ENCODE measurements at places on chromosomes 7 and 10. TPM values are rescaled to one million over a fixed set of nuclear protein-coding genes. Genes with fewer than 3 reads are reported as not detected.

- H3K4me1 ChIP-seq = no peaks in the 10 kb centered on the region
- peaks cover 41% of the 10 kb centered on the region for H3K36me3 ChIP-seq
- DNase-seq = no peak
- H3K27me3 ChIP-seq = no peaks in the 10 kb centered on the region
Measured at GRCh38 chr7:129657363-129657762, 45.8 kb downstream of the NRF1 start.

DNA sequence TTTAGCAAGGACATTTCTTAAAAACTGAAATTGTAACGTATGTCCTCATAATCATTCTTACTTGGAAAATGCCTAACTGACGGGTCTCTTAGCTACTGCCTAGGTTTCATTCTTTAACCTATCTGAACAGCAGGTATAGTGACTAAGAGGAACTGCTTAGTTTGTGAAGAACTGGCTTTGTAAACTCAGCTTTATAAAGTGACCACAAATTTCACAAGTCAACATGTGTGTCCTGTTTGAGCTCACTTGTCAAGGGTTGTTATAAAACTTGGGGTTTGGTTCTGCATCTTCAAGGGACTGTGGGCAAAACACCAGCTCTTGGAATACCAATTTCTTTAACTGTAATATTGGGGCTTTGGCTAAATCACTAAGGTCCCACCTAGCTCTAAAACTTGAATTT, 32.2 kb downstream of the MRPS33 start:
- no peak overlapping the region for H3K4me3 ChIP-seq
- H3K4me1 ChIP-seq = no peaks in the 10 kb centered on the region
- no peaks in the 10 kb centered on the region for H3K27me3 ChIP-seq
- DNase-seq = no peak
- no peak overlapping the region for H3K27ac ChIP-seq
- no peaks in the 10 kb centered on the region for H3K36me3 ChIP-seq

GRCh38 chr7:116726713-116727431, 54.9 kb downstream of the MET start:
- DNase-seq = no peak
- H3K4me1 ChIP-seq = no peaks in the 10 kb centered on the region
- H3K27ac ChIP-seq = no peak overlapping the region
- no peaks in the 10 kb centered on the region for H3K27me3 ChIP-seq

GRCh38 chr10:121654021-121654545, 55.8 kb upstream of the FGFR2 start:
- DNase-seq = no peak
- peaks cover 16% of the 10 kb centered on the region for H3K4me1 ChIP-seq
- H3K4me3 ChIP-seq = no peak overlapping the region
- H3K27ac ChIP-seq = no peak overlapping the region

- no peak for DNase-seq
- no peaks in the 10 kb centered on the region for H3K36me3 ChIP-seq
- H3K4me1 ChIP-seq = no peaks in the 10 kb centered on the region
- no peak overlapping the region for H3K27ac ChIP-seq
- peaks cover 36% of the 10 kb centered on the region for H3K27me3 ChIP-seq
- no peak overlapping the region for H3K4me3 ChIP-seq
Measured at GRCh38 chr7:113060100-113060499, 26.5 kb downstream of the GPR85 start.

DNA sequence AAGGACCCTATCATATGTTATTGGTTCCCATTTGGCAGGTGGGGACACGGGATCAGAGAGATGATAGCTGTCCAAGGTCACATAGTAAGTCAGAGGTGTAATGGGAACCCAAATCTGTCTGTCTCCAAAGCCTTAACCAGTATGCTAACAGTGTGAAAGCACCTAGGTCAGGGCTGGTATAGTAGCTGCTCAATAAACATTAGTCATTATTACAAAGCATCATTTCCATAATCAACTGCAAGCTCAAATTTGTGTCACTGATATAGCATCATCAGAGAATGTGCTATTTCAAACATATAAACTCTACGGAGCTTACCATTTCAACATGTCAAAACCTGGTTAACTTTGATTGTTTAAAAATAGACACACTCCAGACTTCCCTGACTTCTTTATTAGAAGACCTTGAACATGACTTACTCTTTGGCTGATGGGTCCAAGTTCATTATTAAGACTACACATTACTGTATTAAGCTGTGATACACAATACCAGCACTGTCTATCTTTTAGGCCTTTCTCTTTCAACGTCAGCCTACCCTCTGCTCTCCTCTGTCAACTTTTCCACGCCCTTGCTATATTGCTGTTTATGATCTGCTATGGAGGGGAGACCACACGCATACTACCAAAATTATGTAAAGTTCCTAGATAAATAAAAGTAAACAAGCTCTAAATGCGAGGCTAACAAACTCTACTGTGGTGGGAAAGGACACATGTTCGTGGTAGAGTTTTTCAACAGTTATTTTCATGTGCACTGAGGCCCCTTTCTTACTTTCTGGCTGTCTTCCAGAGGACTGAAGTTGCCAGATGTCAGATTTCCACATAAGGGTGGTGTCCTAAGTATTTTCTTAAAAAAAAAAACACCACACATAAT, 33.6 kb downstream of the DNMBP start:
- no peaks in the 10 kb centered on the region for H3K27me3 ChIP-seq
- no peak for DNase-seq
- no peaks in the 10 kb centered on the region for H3K36me3 ChIP-seq
- no peak overlapping the region for H3K27ac ChIP-seq
- H3K4me1 ChIP-seq = peaks cover 32% of the 10 kb centered on the region
- H3K4me3 ChIP-seq = no peak overlapping the region

- peaks cover 27% of the 10 kb centered on the region for H3K4me1 ChIP-seq
- H3K27ac ChIP-seq = no peak overlapping the region
- DNase-seq = peak; percentile 57
Measured at GRCh38 chr7:157020514-157021070, 10.1 kb upstream of the MNX1 start.

OR2A5 gene
- not detected for total RNA-seq
